Muscle of arm (tissue), 14 donors: ENCODE measurements at places on chromosomes 7 and 10. TPM values are rescaled to one million over a fixed set of nuclear protein-coding genes. Genes with fewer than 3 reads are reported as not detected.

The AKR1C4 gene
- polyA plus RNA-seq: not detected

The PPP1R3C gene
- polyA plus RNA-seq: 192 TPM

The SMKR1 gene
- polyA plus RNA-seq: 0.15 TPM

The MUC3A gene
- 0.41 TPM for polyA plus RNA-seq

The TMEM236 gene
- 0.37 TPM for polyA plus RNA-seq

The ZNF37A gene
- polyA plus RNA-seq: 9.4 TPM

The HUS1 gene
- 24.4 TPM for polyA plus RNA-seq

The CRYGN gene
- polyA plus RNA-seq: not detected

The NPSR1 gene
- polyA plus RNA-seq: not detected

The FAM25A gene
- polyA plus RNA-seq: not detected

The MMRN2 gene
- polyA plus RNA-seq: 19.0 TPM

The SCIN gene
- 0.67 TPM for polyA plus RNA-seq

The TACC2 gene
- polyA plus RNA-seq: 108 TPM

The SORCS3 gene
- polyA plus RNA-seq: 0.04 TPM

The LIPF gene
- not detected for polyA plus RNA-seq

The MAGI2 gene
- 6.4 TPM for polyA plus RNA-seq

The EGFR gene
- 32.2 TPM for polyA plus RNA-seq

The STK17A gene
- polyA plus RNA-seq: 25.5 TPM

The MACROH2A2 gene
- polyA plus RNA-seq: 36.2 TPM

The SPDYE2B gene
- polyA plus RNA-seq: 1.7 TPM

The ZNHIT1 gene
- 42.9 TPM for polyA plus RNA-seq

The NKX6-2 gene
- polyA plus RNA-seq: 7.9 TPM

The CALHM2 gene
- 11.9 TPM for polyA plus RNA-seq

The IFIT1B gene
- not detected for polyA plus RNA-seq

The PNLIPRP1 gene
- not detected for polyA plus RNA-seq

The RSPH10B2 gene
- not detected for polyA plus RNA-seq

The TRA2A gene
- 116 TPM for polyA plus RNA-seq

The ANKRD61 gene
- polyA plus RNA-seq: 1.3 TPM

The MPP7 gene
- 7.2 TPM for polyA plus RNA-seq

The TWNK gene
- polyA plus RNA-seq: 10.1 TPM

The C10orf95 gene
- not detected for polyA plus RNA-seq

The OR2A12 gene
- polyA plus RNA-seq: not detected

The COBL gene
- 97.2 TPM for polyA plus RNA-seq

The WNT8B gene
- not detected for polyA plus RNA-seq

The CALML5 gene
- not detected for polyA plus RNA-seq

The SYNPO2L gene
- polyA plus RNA-seq: not detected

The ASB4 gene
- 33.8 TPM for polyA plus RNA-seq

The FAM25C gene
- polyA plus RNA-seq: not detected

The VWDE gene
- 3.7 TPM for polyA plus RNA-seq

The TUBB8 gene
- 0.07 TPM for polyA plus RNA-seq

The CAV1 gene
- polyA plus RNA-seq: 219 TPM

The AGR2 gene
- polyA plus RNA-seq: 5.8 TPM

The OR2A5 gene
- 0.25 TPM for polyA plus RNA-seq

The ELMO1 gene
- polyA plus RNA-seq: 30.6 TPM

The GDF2 gene
- not detected for polyA plus RNA-seq

The OR9A2 gene
- polyA plus RNA-seq: not detected
